Activated naive CD4-positive, alpha-beta T cell treated with anti-CD3 and anti-CD28 coated beads, Interleukin-2, amount 50 U/mL, for 16 hours (primary cell): ENCODE measurements at places on chromosomes 16 and 17.

DNA sequence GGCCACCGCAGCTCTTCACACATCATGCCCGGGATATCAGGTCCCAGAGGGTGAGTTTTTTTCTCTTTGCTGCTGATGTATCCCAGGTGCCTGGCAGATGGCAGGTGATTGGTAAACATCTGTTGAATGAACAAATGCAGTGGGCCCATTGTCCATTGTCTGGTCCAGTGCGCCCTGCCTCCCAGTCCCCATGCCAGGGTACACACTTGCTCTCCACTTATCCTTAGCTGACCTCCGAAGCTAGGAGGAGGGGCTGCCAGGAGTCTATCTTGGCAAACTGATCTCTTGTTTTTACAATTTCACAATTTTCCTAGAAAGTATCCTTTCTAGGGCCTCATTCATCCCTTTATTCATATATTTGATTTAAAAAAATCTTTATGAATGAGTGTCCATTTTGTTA lies 196.0 kb downstream of the RAB11FIP4 start:
- no peak for DNase-seq

DNA sequence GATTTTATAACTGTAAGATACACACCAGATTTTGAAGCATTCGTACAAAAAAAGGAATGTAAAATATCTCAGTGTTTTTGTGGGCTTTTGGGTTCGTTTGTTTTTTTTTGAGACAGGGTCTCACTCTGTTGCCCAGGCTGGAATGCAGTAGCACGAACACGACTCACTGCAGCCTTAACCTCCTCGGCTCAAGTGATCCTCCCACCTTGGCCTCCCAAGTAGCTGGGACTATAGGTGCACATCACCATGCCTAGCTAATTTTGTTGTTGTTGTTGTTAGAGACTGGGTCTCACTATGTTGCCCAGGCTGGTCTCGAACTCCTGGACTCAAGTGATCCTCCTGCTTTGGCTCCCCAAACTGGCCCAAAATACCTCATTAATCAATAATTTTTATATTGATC lies 15.9 kb downstream of the STAT5B start:
- DNase-seq = no peak

- no peak for DNase-seq
Observed at GRCh38 chr16:4218202-4218601, 23.7 kb downstream of the SRL start.

DNA sequence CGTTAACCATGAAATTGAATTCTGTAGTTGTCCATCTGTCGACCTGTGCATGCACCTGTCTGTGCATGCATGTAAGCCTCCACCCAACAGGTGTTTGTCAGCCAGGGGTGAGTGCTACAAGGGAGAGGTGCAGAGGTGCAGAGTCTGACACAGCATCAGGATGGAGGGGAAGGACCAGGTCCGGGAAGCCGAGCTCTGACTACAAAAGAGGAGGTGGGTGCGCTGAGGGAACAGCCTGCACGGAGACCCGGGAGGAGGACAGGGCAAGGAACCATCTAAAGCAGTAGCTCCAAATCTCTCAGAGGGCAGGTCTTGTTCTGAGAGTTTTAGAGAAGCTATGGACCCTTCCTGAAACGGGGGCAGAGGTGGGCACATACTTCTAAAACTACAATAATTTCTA lies 54.1 kb downstream of the B9D1 start:
- DNase-seq = no peak

GRCh38 chr16:89827383-89828198 lies 684 bp upstream of the SPIRE2 start:
- DNase-seq = no peak

- DNase-seq = no peak
Observed at GRCh38 chr17:19274893-19275292, 37.7 kb downstream of the EPN2 start.

DNA sequence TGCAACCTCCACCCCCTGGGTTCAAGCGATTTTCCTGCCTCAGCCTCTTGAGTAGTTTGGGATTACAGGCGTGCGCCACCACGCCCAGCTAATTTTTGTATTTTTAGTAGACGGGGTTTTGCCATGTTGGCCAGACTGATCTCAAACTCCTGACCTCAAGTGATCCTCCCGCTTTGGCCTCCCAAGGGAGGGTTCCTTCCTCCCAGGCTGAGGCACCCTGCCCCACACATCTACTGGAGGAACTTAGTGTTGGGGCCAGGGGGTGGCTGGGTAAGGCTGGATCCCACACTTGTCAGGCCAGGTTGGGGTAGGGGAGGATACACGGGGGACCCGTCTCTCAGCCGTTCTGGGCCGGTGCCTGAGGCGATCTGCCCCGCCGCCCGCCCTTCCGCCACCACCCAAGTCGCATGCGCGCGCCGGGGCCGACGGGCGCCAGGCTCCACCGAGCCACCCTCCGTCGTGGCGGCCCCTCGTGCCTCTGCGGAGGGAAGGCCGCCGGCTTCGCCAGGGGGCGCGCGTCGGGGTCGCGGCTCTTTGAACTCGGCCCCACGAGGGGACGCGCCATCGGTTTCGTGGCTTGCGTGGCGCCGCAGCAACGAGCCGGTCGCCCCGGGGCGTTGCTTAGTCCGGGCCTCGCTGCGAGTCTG lies 15.9 kb downstream of the GRB7 start:
- no peak for DNase-seq

DNA sequence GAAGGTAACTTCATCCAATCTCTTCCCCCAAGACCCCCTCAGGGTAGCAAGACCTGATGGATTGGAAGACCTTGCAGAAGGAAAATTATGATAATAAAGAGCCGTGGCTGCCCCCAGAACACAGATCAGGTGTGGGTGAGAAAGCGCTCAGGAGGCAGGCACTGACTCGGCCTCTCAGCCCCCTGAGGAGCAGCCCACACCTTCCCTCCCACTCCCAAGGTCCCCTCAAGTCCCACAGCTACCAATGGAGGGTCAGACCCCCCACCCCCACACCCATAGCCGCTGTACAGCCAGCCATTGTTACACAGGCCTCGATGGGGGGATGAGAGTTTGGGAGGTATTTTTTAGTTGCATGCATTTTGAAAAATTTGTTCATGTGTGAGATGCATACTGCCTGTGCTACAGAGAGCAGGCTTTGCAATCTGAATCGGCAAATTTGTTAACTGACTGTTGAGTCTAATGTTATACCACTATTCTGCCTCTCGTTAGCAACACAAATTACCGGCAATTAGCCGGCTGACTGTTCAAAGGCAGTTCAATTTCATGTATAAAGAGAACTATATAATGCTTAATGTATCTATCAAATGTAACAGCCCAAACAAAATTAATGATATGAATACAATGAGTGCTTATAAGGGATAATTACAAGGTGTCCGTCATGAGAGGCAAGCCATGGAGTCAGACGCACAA lies 211.7 kb downstream of the C16orf78 start:
- no peak for DNase-seq

- no peak for DNase-seq
Observed at GRCh38 chr17:83180264-83180995, 101.0 kb downstream of the METRNL start.

DNA sequence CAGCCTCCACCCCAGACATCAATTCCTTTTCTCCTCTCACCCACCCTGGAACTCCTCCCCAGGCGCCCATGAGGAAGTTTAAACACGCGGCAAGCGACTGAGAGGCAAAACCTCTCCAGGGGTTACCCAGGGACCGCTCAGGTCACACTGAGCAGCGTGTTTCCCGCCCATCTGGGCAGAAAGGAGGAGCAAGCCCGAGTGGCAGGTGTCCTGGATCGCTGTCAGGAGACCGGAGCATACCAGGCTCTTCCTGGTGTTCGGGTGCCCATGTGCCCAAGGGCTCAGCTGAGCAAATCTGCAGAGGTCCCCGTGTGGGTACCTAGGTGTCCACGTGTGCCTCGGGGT lies 491 bp downstream of the SLC25A19 start:
- DNase-seq = peak; percentile 49

DNA sequence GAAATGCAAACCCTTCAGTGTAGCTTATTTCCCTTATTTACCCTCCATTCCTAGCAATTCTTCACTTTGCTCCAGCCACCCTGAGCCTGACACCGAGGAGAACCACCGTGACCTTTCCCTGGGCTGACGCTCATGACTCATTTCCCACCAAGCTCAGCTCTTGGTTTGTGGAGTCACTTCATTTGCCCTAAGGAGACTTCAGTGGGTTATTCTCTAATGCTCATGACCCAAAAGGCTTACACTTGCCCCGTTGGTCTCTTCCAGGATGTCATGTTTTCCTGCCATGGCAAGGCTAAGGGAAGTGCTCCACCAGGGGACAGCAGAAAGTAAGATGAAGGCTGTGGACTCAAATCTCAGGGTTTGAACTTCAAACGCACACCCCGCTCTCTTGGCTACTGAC lies 161.0 kb downstream of the CBLN1 start:
- no peak for DNase-seq

DNA sequence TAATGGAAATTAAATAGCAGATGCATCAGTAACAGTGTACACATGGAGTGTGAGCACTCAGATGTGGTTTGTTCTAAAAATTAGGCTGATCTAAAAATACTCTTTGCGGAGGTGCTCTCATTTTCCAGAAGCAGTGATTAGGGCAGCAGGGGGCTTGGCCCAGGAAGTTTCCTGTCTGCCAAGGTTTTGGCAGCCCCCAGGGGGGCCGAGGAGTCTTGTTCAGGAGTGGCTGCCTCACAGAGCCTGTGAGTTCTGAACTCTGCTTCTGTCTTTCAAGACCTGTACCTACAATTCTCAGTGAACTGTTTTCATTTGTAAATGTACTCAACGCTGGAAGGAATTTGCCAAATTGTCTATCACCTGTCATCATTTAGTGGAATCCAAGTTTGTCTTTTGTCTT lies 388.4 kb upstream of the CDH11 start:
- no peak for DNase-seq

DNA sequence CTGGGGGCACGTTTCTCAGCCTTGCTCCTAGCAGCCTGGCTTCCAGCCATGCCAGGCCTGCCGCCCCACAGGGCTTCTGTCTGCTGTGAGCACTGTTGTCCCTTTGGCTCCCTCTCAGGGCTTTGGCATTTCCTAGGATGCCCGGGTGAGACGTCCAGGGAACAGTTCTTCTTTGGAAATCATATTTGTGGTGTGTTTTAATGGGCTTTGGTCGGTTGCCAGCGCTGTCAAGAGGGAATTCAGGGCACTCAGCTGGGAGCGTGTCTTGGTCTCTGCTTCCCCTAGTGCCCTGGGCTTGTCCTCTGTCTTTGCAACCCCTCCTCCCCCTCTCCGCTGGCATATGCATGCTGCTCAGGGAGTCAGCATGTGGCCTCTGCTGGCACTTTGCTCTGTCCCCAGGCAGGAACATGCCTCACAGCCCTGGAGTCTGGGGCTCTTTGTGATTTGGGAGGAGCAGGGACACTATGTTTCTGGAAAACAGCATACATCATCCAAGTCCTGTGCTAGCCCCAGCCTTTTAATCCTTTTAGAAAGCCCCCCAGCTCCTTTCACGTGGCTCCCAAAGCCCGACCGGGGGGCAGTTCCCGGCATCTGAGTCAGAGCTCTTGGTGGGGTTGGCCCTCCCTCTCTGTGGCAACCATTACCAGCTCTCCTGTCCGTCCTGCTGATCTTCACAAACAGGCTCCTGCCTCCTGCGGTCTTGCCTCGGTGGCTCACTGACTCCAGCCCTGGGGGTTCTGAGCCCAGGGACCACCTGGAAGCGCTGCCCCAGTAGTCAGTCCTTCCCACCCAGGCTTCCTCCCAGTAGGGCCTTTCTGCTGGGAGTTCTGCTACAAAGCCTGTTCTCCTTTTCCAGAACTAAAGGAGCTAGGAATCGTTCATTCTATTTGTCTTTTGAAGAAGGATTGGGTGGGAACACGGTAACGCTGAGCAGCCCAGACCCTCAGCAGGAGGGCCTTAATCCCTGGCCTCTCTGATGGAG lies 26.7 kb downstream of the SAP30BP start:
- no peak for DNase-seq
